ENCODE measurements at places on chromosomes 6 and 20. TPM values are rescaled to one million over a fixed set of nuclear protein-coding genes. Genes with fewer than 3 reads are reported as not detected.

DNA sequence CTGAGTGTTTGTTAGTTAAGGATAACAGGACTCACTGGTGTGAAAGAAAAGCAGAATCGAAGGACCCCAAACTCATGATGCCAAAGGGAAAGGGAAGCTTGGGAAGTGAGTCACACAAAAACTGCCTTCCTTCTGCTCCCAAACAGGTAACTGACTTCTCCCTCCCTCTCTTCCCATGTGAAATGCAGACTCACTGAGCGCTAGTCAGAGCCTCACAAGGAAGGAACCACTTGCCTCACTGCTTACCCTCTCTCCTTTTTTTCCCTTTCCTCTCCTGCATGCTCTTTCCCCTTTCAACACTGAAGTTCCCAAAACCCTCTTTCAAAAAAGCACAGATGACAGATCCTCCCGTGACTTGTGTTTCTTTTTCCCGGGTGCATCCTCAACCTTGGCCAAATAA lies 56.4 kb downstream of the LYRM4 start:
- H3K36me3 ChIP-seq = no peaks in the 10 kb centered on the region
- DNase-seq = no peak
- H3K27me3 ChIP-seq = no peaks in the 10 kb centered on the region
- H3K27ac ChIP-seq = peak overlapping the region; percentile 59
- H3K4me1 ChIP-seq = peaks cover 40% of the 10 kb centered on the region
- H3K4me3 ChIP-seq = no peak overlapping the region

DNA sequence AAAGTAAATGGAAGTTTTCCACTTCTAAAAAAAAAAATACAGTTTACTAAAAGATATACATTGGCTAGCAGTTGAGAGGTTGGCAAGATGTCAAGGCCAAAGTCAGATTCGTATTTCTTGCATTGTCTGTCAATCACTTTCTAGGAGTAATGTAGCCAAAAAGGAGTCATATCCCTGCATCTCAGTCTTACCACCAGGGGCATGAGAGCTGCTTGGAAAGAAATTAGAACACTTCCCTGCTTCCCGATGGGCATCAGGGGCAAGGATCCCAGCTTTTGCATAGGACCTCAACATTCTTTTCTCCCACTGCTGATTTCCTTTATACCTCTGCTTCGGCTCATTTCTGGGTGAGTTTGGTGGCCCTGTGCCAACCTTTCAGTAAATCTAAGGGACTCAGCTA lies 581.0 kb upstream of the MAP3K7 start:
- no peaks in the 10 kb centered on the region for H3K27me3 ChIP-seq
- H3K27ac ChIP-seq = no peak overlapping the region
- H3K36me3 ChIP-seq = no peaks in the 10 kb centered on the region
- no peak for DNase-seq
- H3K4me3 ChIP-seq = no peak overlapping the region
- no peaks in the 10 kb centered on the region for H3K4me1 ChIP-seq

GRCh38 chr6:45965792-45966191 lies 49.9 kb downstream of the CLIC5 start:
- peaks cover 31% of the 10 kb centered on the region for H3K4me1 ChIP-seq
- H3K36me3 ChIP-seq = no peaks in the 10 kb centered on the region
- H3K27ac ChIP-seq = peak overlapping the region; percentile 36
- H3K27me3 ChIP-seq = no peaks in the 10 kb centered on the region
- no peak for DNase-seq
- no peak overlapping the region for H3K4me3 ChIP-seq

GRCh38 chr6:148103436-148103835 lies 239.2 kb upstream of the SASH1 start:
- no peak for DNase-seq
- H3K27ac ChIP-seq = no peak overlapping the region
- H3K36me3 ChIP-seq = no peaks in the 10 kb centered on the region
- H3K4me3 ChIP-seq = no peak overlapping the region

DNA sequence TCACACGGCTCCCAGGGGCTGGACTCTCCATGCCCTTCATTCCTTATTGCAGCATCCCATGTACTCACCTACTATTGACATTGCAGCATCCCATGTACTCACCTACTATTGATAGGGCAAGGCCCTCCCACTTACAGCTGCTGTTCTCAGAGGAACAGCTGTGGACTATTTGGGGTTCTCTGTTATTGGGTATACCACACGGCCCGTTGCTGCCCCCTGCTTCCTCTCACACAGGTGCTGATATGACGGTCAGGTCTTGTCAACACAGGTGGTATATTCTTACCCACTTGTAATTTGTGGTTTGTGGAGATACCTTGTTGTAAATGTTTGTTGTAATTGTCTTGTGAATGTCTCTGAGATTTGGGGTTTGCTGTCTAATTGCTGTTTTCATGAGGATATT lies 18.8 kb downstream of the ALDH5A1 start:
- no peak for DNase-seq
- no peak overlapping the region for H3K4me3 ChIP-seq
- H3K4me1 ChIP-seq = no peaks in the 10 kb centered on the region

Gene DUSP15
- 2.4 TPM for total RNA-seq

All from heart left ventricle (tissue), 16 donors.